ENCODE measurements at places on chromosomes 13 and 19.

DNA sequence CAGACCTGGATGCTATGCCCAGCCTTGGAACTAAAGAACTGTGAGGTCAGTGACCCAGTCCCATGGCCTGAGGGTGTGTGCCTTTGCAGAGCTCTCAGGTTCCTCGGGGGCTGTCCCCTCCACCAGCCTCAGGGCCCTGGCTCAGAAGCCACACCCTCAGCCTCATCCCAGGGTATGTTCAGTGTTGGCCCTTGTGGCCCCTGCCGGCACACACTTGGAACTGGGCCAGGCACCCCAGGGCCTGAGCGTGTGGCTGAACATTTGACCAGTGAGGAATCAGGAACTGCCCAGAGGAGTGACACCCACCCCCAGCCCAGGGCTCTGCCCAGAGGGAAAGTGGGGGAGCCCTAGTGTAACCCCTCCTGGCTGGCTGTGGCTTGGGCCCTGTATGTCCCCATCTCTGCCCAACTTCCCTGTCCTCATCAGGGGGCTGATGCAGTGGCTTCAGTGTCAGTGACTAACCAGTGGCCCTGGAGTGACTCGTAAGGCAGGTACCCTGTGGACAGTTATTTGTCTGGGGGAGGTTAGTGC, 10.0 kb downstream of the NKPD1 start:
- no peak for DNase-seq

- DNase-seq, result peak; percentile 62
Measured at GRCh38 chr19:16326401-16327168, 2.0 kb downstream of the KLF2 start.

GRCh38 chr13:42964761-42965161, 27.3 kb downstream of the EPSTI1 start:
- DNase-seq, result no peak

DNA sequence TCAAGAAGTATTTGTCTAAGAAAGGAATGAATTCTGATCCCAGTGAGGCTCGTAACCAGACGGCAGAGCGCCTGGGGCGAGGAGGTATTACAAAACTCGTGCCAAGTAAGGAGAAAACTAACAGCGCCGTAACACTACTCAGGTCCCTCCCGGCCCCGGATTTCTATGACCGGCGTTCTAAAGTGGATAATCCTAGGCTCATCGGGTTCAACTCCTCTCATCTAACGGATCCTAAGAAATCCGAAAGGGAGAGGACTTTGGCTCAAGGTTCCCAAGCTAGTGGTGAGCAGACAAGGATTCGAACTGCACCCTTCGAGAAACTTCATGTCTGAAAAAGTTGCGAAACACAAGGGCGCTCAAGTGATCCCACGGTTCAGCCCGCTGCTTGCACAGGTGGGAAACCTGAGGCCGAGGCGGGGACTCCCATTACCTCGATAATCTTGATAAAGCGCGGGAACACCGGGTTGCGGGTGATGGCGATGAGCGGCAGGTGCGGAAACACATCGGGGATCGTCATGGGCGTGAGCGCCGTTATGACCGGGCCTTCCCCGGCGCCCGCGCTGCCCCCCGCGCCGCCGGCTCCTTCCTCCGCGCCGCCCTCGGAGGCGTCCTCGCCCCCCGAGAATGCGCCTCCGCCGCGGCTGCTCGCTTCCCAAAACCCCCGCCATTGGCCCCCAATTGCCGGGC, 529 bp downstream of the LONP1 start:
- DNase-seq, result no peak

DNA sequence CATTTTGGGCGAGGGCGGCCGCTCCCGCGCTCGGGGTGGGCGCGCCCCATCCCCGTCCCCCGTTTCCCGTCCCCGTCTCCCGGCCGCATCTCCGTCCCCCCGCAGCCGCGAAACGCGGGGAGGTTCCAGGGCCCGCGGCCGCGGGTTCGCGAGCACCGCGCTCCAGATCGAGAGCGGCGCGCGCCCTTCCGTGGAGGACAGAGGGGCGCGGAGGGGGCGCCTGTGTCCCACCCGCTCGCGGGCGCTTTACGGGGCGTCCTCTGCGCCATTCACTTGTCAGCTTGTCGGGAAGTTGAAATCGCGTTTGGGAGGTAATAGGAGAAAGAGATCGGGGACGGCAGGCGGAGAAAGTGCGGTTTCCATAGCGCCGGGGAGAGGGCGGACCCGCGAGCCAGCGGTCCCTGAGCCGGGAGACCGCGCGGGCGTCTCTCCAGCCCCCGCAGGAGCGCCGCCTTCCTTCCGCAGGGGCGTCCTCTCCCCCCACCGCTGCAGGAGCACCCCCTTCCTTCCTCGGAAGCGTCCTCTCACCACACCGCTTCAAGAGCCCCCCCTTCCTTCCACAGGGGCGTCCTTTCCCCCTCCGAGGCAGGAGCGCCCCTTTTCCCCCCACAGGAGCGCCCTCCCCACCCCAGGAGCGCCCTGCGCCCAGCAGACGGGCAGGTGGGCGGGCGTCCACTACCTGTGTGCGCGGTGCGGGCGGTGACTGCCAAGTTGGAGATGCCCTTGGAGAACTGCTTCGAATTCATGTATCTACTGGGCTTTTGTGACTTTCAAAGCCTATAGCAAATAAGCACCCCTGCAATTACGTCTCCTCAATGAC, 962 bp upstream of the IRS2 start:
- DNase-seq, result peak; percentile 21

- peak; percentile 47 for DNase-seq
Measured at GRCh38 chr19:8702350-8702749, 3.8 kb upstream of the ACTL9 start.

DNA sequence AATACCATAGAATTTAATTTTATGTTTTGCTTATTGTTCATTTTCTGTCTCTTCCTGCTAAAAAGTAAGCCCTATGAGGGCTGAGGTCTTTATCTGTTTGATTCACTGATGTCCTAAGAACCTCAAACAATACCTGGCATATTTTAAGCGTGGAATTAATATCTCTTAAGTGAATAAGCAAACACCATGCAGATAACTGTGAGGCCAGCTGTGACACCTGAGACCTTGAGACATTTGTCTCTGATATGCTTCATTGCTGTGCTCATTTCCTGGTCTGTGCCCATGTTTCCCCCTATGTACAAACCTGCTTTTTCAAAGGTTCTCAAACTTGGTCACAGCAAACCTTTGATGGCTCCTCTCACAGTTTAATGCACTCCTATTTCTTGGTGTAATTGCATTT, 254.6 kb downstream of the COG6 start:
- no peak for DNase-seq

DNA sequence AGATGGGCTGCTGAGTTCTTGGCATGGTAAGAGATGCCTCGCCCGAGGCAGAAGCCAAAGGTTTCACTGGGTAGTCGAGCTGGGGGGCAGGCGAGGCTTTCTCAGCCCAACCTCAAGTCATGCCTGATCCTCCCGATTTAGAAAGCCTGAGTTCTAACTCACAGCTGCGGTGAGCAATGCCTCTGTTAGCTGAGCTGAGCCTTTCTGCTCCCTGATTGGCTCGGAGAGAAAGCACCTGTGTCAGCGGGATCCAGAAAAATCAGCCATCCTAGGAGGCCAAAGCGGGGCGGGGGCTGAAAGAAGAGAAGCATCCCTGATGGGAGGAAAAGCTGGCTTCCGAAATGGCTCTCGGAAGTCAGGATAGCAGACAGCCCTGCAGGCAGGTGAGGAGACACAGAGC, 44.7 kb downstream of the CACNA1A start:
- DNase-seq, result no peak

GRCh38 chr19:28606269-28607032, 606.5 kb downstream of the UQCRFS1 start:
- DNase-seq, result no peak

DNA sequence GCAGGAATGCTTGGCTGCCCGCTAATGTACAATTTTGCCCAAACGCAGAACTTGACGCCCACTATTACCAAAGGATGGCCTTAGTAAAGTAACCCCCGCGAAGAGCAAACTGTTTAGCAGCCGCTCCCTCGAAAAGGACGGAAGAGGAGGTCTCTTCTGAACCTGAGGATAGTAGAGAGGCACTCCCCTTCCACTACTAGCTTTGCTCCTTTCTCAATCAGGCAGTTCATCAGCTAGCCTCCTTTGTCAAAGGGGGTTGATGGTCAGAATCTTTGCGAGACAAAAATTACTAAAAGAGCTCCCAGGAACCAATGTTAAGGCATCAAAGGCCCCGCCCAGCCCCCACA, 534 bp downstream of the CAB39L start:
- DNase-seq, result no peak

Data from central memory CD4-positive, alpha-beta T cell (primary cell).